ENCODE measurements at places on chromosomes 5 and 9.

GRCh38 chr5:112036206-112036605 is 279.2 kb upstream of the NREP start:
- no peak for DNase-seq

DNA sequence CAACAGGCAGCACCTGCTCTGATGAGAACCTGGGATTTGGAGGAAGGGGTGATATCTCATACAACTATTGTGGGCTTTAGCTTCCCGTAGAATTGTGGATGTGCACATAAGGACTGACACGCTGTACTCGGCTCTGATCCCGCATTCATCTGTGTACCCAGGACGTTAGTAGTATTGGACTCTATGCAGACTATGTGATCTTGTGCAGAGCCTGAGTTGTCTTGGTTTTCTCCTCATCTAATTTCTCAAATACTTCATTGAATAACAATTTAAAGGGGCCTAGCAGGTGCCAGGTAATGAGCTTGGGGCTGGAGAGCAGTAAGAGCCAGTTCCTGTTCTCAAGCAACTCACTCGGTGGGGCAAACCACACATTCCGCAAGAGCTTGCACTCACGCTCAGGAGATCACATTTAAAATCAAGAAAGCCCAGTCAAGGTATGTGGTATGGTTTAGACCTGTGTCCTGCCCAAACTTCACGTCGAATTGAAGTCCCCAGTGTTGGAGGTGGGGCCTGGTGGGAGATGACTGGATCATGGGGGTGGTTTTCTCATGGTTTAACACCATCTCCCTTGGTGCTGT is 14.8 kb downstream of the C5orf15 start:
- no peak for DNase-seq

DNA sequence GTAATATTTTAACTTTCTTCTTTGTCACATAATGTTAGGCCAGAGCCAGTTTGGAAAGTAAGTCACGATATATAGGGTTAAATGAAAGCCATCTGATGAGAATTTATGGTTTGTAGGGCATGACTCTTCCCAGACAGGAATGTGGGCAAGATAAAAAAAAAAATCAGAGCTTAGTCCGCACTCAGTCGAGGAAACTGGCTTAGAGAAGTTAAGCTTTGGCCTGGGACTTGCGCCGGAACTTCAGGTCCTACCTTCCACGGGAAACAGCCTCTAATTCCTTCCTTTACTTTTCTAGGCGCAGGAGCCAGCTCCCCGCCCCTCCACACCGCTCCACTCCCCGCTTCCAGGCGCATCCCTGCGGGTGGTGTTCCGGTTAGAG is 475 bp downstream of the DDX31 start:
- no peak for DNase-seq

- DNase-seq: no peak
These were observed 130.7 kb downstream of the PRKACG start for GRCh38 chr9:68883224-68883623.

- no peak for DNase-seq
These were observed 480.1 kb upstream of the MPDZ start for GRCh38 chr9:13759551-13759950.

- no peak for DNase-seq
These were observed 779.9 kb upstream of the CDH6 start for GRCh38 chr5:30413540-30413939.

GRCh38 chr5:160105686-160106360 is 13.4 kb downstream of the PWWP2A start:
- no peak for DNase-seq

GRCh38 chr5:16296946-16297345 is 117.4 kb upstream of the MARCHF11 start:
- DNase-seq: no peak

- DNase-seq: no peak
These were observed 46.6 kb upstream of the OLFM1 start for GRCh38 chr9:135040892-135041291.

GRCh38 chr9:82247318-82247717 is 258.7 kb downstream of the SPATA31D1 start:
- no peak for DNase-seq

DNA sequence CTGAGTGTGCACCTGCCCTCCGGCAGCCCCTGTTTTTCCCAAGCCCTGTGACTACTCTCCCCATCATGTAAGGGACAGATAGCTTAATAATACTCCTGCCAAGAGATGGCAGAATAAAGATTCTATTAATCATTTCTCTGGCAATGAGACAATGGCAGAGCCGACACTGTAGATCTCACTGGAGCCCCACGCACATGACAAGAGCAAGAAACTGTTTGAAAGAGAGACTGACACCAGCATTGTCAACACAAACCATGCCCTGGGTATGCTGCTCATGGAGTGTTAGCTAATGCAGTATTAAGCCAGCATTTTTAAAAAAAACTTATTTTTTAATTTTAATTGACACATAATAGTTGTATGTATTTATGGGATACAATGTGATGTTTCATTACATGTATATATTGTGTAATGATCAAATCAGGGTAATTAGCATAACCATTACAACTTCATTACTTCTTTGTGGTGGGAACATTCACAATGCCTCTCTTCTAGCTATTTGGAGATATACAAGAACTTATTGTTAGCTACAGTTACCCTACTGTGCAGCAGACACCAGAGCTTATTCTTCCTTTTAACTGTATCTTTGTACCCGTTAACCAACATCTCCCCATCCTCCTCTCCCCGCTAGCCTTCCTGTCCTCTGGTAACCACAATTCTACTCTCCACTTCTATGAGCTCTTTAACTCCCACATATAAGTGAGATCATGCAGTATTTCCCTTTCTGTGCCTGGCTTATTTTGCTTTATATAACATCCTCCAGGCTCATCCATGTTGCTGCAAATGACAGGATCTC is 31.5 kb upstream of the SEMA4D start:
- DNase-seq: no peak

DNA sequence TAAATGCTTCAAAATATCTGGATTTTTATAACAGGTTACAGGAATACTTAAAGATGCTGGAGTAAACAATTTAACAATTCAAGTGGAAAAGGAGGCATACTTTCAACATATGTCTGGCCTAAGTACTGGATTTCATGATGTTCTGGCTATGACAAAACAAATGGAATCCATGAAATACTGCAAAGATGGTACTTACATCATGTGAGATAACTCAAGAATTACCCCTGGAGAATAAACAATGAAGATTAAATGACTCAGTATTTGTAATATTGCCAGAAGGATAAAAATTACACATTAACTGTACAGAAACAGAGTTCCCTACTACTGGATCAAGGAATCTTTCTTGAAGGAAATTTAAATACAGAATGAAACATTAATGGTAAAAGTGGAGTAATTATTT is 35.6 kb downstream of the SLC30A5 start:
- DNase-seq: no peak

DNA sequence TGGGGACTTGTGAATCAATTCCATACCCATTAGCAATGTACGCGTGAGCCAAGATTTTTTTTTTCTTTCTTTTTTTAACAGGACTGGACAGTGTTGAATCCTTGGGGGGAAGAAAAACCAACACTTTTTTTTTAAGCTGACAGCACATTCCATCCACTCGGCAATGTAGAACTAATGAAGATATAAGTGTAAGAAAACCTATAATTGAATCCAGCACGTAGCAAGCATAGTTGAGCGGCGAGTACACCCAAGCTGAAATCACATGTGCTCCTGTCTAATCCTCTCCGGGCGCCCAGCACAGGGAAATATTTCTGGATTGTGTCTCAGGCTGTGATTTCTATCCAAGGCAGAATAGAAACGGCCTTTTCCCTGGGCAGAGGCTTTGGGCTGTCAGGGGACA is 118.2 kb downstream of the BOD1 start:
- no peak for DNase-seq

DNA sequence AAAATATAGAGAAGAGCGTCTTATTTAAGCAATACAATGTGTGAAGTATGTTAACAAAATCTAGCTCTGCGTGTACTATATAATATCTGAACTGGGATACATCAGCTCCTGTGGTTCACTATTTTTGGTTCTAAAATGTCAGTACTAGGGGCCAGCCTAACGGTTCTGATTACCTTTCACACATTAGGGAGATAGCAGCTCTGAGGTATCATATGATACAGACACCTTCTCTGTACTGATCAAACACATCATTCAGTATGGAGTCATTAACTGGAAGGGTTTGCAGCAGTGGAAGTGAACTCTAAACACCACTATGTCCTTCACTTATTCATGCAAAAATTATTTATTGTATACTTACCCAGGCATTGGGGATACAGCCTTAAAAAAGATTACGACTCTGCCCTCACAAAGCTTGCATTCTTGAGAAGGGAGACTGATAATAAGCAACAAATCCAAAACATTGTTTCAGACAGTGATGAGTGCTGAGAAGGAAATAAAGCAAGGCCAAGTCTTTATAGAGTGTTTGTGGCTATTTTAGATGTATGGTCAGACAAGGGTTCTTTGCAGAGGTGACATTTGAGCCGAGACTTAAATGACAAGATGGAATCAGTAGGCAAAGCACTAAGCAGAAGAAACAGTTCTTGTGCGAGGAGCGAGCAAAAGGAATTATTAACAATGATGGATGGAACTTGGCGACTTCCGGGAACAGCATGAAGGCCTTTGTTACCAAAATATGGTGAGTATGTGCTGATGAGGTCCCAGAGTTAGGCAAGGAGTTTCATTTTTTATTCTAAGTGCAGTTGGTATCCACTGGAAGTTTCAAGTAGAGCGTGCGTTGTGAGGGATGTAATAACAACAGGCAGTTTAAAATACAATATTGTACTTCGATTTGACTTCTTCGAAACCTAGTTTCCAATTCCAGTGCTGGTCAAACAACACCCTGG is 1.8 kb upstream of the LNPEP start:
- DNase-seq: peak; percentile 20

DNA sequence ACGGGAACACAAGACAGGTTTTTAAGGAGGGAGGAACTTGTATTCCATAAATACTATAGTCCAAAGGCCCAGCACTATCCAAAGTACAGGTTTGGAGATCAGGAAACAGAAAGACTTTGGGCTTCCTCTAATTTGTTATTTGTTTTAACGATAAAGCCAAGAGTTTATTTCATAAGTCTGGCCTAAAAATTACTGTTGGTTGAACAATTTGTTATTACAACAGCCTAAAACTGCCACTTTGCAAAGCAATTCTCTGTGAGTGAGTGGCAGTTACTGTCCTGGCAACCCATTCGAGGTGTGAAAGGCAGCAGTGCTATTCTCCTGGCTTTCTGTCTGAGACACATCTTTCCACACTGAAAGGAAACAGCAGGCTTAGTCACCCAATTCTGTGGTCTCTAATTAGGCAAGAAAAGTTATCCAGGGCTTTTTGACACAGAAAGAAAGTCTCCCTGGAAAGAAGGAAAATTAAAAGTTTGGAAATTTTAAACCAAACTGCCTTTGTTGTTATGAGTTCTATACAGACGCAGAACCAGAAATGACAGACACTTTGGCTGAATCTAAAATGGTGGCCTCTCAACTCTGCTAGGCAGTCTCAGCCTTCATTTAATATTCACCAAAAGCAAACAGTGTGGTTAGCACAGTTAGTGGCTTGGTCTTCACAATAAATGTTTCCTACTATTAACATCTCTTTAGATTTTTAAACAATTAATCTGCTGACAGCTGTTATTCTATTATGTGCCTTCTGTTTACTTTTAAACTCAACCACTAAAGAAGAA is 33.9 kb downstream of the PSMB7 start:
- DNase-seq: no peak

GRCh38 chr9:120319452-120319851 is 260.5 kb downstream of the CDK5RAP2 start:
- no peak for DNase-seq

- DNase-seq: no peak
These were observed 281.9 kb upstream of the TLE4 start for GRCh38 chr9:79289856-79290255.

DNA sequence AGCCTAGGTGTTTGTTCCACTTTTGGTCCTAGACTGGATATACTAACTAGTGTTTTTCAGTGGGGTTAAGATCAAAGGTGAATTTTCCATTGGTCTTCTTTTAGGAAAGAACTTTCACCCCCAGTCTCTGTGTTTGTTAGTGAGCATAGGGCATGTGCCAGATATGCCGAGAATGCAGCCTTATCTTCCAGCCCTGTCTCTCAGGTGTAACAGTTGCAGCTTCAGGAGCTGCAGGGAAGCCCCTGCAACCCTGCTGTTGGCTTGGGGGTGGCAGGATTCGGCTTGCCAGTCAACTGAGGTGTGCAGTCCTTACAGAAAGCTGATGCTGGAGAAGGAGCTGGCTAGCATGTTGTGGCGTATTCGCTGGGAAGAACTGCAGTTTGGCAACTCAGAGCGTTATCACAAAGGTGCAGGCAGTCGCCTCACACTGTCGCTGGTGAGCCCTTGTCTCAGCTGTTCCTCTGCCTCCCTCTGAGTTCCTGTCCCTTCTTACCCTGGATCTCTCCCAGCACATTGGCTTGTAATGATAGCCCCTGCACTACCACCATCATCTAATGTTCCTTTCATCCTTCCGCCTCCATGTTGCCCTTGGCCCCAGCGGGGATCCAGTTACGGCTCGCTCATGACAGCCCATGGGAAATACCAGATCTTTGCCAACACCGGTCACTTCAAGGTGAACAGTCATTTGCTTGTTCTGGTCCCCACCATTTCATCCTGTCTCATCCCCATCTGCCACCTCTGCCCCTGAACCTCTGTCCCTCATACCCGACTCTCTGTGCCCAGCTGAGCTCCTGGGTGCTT is 10.1 kb downstream of the NPR2 start:
- no peak for DNase-seq

GRCh38 chr5:180128671-180129261 is 57.2 kb upstream of the RNF130 start:
- no peak for DNase-seq

DNA sequence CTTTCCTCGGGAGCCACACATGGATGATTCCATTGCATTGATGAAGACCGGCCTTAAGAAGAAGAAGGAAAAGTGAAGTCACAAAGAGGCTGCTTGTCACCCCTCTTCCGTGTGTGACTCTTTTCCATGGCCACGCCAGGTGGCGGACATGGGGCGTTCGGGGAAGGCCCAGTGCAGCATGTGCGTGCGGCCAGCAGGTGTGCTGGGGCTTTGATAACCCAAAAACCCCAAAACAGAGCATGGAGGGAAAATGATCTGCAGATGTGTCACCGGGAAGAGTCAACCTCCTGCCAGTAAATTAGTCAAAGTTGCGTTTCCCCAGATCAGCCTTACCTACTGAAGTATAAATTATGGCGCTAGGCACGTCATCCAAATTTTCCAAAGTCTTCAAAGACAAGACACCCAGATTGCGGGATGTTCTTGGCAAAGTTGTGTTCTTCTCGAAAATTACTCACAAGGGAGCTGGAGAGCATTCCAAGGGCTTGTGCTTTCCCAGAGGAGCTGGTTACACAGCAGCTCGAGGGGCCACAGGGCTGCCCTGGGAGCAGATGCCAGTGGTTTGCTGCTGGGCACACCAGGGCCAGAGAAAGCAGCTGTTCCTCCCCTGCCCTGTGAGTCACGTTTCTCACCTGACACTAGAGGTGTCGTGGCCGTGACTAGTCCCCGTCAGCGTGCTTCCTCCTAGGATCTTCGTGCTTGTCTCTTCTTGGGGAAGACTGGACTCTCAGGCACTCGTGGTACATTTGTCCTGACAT is 53.9 kb downstream of the IRX2 start:
- DNase-seq: no peak

- DNase-seq: no peak
These were observed 18.6 kb upstream of the ADRB2 start for GRCh38 chr5:148807851-148808250.

GRCh38 chr5:171705830-171706468 is 79.7 kb upstream of the SMIM23 start:
- no peak for DNase-seq

Data from uterus (tissue), 4 donors.